Cerebellum (tissue), 4 donors: ENCODE measurements at places on chromosomes 6 and 20. TPM values are rescaled to one million over a fixed set of nuclear protein-coding genes. Genes with fewer than 3 reads are reported as not detected.

- DNase-seq = no peak
Measured at GRCh38 chr20:32386091-32386490, 28.0 kb downstream of the ASXL1 start.

DNA sequence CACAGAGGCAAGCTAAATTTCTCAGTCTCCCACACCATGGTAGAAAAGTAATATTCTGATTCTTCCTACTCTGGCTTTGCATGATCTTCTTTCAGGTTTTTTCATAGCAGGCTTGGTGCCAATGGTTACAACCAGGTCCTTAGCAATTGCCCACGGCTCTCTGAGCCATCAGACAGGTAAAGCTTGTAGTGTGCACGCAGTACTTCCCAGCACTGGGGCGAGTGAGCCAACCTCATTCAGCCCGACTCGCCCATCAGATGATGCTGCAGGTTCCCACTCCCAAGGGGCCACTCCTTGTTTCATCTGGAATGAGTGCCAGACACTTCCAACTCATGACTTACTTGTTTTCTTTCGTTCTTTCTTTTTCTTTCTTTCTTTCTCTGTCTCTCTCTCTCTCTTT is 78.3 kb downstream of the PERP start:
- DNase-seq = no peak

DNA sequence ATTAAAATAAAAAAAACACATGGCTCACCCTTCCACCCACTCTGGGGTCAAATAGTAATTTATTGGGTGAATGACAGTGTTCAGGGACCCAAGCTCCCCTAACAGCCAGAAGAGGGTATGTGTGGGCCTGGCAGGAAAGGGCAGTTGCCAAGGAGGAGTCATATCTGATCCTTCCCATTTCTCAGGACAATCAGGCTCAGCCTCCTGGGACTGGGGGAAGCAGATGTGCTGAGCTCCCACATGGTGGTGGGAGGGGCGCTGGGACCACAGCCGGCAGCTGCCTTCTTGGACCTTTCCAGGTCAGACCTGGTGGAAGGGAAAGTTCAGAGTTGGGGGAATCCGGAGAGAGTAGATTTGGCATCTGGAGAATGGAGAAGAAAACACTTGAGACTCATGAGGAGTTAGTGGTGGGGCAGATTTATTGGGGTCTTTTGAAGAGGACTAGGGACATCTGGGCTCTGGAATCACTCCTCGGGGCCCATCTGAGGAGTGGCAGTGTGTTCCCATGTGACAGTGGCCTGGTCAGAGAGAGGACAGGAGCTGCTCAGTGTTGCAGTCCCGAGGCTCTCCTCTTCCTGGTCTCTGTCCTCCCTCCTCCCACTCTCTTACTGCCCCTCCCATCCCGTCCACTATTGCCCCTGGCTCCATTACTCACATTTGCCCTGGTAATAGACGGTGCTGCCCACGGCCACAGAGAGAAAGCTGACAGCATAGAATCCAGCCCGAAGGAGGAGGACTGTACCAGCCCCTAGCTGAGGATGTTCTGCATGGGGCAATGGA is 3.0 kb downstream of the LST1 start:
- no peak for DNase-seq

GRCh38 chr6:22017272-22017671 is 279.6 kb downstream of the PRL start:
- no peak for DNase-seq

DNA sequence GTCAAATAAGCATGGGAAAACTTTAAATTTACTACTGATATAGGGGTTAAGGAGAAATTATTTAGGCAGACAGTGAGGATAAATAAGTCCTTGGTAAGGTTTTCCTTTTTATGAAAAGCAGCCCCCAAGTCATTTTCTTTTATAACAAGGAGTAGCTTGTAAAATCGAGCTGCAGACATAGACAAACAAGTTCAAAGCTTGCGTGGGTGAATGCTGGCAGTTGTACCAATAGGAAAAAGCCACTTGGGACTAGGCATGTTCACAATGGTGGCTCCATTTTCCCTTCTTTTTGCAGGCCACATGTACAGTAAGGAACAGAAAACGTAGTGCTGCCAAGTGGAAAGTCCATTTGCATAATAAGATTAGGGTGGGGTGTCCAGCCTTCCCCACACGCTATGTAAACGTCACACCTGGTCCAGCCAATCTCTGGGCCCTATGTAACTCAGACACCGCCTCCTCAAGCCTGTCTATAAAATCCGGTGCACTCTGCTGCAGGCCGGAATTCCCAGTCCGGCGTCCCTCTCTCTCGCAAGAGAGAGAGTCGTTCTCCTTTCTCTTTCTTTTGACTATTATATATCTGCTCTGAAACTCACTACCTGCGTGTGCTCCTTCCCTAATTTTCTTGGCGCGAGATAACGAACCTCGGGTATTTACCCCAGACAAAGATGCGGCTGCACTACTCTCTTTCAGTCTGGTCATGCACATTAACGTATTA is 217.1 kb upstream of the MAN1A1 start:
- no peak for DNase-seq

DNA sequence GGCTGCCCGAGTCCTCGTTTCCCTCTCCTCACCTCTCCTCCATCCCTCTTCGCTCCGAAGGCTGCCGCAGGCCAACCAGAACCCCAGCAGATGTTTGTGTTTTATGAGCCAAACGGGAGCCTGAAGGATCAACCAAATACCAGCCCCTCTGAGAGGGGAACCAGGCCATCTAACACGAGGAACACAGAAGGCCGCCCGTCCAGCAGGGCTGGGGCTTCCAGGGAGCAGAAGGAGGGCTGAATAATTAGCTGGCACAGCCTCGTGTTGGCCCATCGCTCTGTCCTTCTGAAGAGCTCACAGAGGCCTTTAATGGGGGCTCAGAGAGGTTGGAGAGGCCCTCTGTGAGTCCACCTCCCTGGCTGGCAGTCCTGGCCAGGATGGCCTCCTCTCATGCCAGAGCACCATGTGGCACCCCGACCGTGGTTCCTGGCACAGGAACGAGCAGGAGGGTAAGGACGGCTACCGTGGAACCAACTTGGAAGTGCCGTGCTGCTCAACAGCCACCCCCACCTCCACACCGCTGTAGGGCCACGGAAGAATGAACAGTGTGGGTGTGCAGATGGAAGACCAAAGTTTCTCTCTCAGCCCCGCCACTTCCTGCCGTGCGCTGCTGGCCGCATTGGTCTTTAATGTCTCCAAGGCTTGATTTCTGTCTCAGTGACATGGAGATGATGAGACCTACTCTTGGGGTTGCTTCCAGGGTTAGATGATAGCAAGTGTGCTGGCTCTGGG is 155.2 kb downstream of the SCML4 start:
- DNase-seq = peak; percentile 33

DNA sequence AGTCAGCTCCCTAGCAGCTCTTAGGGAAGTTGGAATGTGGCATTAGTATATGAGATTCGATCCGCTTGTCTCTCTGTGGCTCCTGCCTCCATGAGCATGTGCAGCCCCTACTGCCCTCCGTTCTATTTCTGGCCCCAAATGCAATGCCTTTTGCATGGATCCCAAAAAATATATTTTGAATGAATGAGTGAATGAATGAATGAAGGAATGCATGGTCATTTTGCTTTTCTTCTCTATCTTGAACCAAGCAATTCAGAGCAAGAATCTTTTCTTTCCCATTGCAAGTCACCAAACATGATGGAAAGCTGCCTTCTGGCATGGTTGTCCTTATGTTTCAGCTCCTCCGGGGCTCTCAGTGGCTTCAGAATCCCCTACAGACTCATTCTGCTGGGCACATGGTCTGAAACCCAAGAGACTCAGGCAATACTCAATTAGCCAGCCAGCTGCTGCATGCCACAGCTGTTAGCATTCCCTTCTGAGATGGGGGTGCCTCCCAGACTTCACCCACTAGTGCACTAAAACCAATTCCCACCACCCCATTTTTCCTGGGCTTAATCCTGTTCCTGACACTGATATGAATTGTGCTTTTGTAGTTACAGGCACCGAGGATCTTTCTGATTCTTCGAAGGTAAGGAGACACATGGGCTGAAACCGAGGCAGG is 2.6 kb upstream of the IYD start:
- no peak for DNase-seq

- DNase-seq = no peak
Measured at GRCh38 chr20:965956-966355, 36.2 kb downstream of the RSPO4 start.

- no peak for DNase-seq
Measured at GRCh38 chr6:14720411-14721102, 525.3 kb upstream of the JARID2 start.

DNA sequence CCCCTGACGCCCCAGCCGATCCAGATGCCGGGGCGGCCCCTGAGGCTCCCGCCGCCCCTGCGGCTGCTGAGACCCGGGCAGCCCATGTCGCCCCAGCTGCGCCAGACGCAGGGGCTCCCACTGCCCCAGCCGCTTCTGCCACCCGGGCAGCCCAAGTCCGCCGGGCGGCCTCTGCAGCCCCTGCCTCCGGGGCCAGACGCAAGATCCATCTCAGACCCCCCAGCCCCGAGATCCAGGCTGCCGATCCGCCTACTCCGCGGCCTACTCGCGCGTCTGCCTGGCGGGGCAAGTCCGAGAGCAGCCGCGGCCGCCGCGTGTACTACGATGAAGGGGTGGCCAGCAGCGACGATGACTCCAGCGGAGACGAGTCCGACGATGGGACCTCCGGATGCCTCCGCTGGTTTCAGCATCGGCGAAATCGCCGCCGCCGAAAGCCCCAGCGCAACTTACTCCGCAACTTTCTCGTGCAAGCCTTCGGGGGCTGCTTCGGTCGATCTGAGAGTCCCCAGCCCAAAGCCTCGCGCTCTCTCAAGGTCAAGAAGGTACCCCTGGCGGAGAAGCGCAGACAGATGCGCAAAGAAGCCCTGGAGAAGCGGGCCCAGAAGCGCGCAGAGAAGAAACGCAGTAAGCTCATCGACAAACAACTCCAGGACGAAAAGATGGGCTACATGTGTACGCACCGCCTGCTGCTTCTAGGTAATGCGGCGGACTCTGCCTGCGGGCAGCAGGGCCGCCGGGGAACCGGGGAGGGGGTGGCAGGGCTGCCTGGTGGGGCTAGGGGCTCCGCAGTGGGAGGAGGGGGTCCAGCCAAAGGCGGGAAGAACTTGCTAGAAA is 2.3 kb downstream of the GNAS start:
- DNase-seq = no peak

- no peak for DNase-seq
Measured at GRCh38 chr20:3927486-3928291, 38.5 kb downstream of the PANK2 start.

DNA sequence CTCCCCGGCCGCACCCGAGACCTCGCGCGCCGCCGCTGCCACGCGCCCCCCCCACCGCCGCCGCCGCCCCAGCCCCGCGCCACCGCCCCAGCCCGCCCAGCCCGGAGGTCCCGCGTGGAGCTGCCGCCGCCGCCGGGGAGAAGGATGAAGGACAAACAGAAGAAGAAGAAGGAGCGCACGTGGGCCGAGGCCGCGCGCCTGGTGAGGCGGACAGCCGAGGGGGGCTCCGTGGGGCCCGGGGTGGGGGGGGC is 426 bp downstream of the ASXL1 start:
- DNase-seq = no peak

DNA sequence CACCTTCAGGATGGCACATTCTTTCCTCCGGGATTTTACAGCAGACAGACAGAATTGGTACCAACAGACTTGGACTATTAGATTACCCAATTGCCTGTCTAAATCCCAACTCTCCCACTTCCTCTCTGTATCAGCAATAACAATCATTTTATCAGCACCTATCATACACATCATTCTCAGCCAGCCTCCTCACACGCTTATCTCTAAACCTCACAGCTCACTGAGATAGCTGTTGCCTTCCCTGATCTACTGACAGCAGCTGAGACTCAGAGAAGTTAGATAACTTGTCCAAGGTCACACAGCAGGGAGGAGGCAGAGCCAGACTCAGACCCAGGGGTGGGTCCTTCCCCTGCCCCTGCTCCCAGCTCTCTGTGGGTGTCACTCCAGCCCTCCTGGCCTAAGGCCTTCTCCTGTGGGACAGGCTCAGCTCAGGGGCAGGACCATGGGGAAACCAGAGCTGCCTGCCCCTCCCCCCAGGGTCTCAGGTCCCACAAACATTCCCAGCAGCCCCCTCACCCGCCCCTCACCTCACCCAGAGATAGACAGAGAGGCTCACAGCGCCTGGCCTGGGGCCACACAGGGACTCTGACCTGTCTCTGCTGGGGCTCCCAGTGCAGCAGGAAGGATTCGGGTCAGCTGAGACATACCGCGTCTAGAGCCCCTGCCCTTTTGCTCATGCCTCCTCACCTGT is 92.8 kb downstream of the GRM4 start:
- DNase-seq = no peak

DNA sequence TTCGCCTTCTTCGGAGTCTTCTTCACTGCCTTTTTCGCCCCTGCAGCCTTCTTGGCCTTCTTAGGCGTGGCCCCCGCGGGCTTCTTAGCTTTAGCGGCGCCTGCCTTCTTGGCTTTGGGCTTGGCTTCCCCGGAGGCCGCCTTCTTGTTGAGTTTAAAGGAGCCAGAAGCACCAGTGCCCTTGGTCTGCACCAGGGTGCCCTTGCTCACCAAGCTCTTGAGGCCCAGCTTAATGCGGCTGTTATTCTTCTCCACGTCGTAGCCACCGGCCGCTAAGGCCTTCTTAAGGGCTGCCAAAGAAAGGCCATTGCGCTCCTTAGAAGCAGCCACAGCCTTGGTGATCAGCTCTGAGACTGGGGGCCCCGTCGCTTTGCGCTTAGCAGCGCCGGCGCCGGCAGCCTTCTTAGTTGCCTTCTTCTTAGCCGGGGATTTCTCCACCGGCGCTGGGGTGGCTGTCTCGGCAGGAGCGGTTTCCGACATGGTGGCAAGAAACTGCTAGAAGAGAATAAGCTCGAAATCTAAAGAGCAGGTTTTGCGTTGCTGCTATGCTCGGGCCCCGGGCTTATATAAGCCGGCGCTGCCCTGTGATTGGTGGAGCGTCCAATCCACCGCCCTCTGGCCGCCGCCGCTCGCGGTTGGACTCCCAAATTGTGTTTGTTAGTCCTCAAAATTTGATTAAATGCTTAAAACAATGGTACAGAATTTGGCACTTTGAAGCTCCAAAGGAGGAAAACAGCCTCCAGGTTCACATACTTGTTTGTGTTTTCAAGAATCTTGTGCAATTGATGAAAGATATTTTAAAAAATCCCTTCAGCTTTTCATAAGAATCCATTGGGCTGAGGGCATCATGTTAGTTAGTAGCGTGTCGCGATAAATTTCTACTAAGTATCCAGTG is 44.9 kb downstream of the OR2B2 start:
- DNase-seq = peak; percentile 62

- no peak for DNase-seq
Measured at GRCh38 chr6:73722318-73723060, 26.5 kb downstream of the CD109 start.

DNA sequence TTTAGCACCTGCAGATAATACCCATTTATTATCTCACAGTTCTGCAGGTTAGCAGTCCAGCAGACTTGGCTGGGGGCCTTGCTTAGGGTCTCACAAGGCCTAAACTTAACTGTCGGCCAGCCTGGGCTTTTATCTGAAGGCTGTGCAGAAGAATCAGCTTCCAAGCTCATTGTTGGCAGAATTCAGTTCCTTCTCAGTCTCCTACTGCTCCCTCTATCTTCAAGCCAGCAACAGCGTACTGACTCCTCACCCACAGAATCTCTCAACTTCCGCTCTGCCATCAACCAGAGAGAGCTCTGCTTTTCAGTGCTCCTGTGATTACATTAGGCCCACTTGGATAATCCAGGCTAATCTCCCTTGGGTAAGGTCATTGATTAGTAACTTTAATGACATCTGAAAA is 30.2 kb upstream of the NHSL1 start:
- DNase-seq = no peak

GRCh38 chr6:7042056-7042653 is 65.6 kb upstream of the RREB1 start:
- DNase-seq = no peak

MCCD1 gene
- total RNA-seq = not detected

TRIM31 gene
- not detected for total RNA-seq

UNC5CL gene
- 0.64 TPM for total RNA-seq

MLN gene
- total RNA-seq = not detected

TGM2 gene
- 10.8 TPM for total RNA-seq

DDO gene
- 0.45 TPM for total RNA-seq

ETV7 gene
- total RNA-seq = not detected
